T1000 (cell line): ENCODE measurements at places on chromosomes 16 and 17.
A peak's percentile ranks its signal among the peaks of the same experiment; 100 is the strongest.

DNA sequence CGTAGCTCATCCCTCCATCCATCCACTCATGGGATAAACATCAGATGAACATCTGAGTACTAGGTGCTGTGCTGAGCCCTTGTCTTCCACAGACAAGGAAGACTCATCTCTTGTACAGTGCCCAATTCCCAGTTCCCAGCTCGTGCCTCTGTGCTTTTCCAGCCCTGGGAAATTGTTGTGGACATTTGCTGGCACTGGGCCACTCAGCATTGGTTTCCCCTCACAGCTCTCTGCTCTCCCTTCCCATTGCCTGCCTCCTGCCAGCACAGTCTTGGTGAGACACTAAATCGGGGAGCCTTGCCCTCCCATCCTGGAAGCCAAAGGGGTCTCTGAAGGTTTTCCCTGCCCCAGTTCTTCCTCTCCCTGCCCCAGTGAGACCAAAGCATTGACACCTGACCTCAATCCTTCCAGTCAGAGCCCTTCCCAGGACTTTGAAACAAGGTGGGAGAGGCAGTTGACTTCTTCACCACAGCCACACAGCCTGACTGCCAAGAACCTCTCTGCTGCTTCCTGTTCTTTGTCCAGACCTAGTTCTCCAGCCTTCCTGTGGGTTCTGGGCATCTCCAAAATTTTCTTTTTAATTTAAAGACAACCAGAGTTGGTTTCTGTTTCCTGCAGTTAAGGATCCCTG lies 50.2 kb downstream of the WSB1 start:
- no peak for DNase-seq

GRCh38 chr16:87832137-87832527 lies 37.2 kb downstream of the SLC7A5 start:
- no peak for DNase-seq

- DNase-seq: no peak
Measured at GRCh38 chr17:75826561-75827307, 17.5 kb downstream of the UNC13D start.

- DNase-seq: no peak
Measured at GRCh38 chr16:57867000-57867561, 64.8 kb upstream of the KIFC3 start.

GRCh38 chr16:84205976-84206691 lies 15.2 kb downstream of the ADAD2 start:
- no peak for DNase-seq

- no peak for DNase-seq
Measured at GRCh38 chr17:79781736-79782575, 4.0 kb downstream of the CBX2 start.

- DNase-seq: peak; percentile 9
Measured at GRCh38 chr17:21029036-21029435, 13.8 kb downstream of the USP22 start.
